ENCODE measurements at places on chromosomes 2 and 18.

- DNase-seq: no peak
These were observed 104.9 kb upstream of the NDUFV2 start for GRCh38 chr18:8997634-8998033.

DNA sequence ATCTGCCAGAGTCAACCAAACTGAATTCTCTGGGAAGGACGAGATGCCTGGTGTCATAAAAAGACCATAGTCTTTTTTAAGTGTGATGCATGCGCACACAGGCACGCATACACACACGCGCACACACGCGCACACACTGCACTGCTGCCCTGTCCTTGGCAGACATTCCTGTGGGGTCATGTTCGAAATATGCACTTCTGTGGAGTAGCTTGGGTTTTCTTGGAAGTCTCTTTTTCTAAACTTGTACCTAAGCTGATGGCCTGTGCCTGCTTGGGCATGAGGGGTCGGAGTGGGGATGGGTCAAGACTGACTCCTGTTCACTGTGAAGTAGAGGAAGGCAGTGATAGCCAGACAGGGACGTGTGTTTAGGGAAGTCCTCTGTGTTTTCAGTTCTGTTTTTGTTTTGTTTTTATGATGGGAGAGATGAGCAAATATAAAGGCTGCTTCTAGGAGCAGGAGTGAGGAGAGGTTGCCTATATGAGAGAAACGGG lies 4.0 kb upstream of the RMC1 start:
- no peak for DNase-seq

DNA sequence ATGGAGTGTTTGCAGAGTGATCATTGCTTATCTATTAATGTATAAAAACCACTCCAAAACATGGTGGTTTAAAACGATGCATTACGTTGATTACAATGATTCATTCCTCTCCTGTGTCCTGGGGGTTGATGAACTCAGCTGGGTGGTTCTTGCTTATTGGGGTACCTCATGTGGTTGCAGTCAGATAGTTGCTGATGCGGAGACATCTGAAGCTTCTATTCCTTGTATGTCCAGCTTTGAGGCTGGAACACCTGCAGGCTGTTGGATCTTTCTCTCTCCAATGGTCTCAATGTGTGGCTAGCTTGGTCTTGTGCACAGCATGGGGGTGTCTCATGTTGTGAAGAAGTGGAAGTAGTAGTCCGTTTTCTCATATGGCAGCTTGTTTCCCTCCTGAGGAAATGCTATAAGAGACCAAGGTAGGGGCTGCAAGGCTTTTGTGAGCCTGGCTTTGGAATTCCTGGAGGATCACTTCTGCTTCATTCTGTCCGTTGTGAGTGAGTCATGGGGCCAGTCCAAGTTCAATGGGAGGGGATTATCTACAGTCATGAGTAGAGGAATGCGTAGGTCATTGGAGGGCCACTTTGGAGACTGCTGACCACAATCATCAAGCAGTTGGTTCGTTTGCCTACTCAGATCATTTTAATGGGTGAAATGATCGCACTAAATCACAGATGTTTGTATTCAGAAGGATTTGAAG lies 601.0 kb downstream of the SLC4A3 start:
- peak; percentile 95 for DNase-seq

- DNase-seq: no peak
These were observed 46.5 kb upstream of the ST3GAL5 start for GRCh38 chr2:85935170-85935745.

DNA sequence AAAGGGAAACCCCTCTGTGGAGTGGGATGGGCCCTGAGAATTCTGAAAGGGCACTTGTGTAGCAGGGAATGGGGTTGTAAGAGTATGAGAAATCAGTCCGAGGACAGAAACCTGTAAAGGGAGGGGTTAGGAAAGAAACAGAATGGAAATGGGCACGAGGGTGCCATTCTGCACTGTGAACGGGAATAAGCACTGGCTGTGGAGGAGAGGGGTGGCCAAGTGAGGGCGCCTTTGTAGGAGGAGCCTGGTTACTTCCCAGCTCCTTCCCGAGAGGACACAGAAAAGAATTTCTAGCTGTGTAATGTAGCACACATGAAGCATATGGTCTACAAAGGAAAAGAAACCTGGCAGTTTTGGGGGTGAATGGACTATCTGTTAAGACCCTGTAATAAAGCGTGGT lies 53.4 kb downstream of the POLR1A start:
- DNase-seq: no peak
